CD8-positive, alpha-beta memory T cell (primary cell): ENCODE measurements at places on chromosomes 4 and X. TPM values are rescaled to one million over a fixed set of nuclear protein-coding genes. Genes with fewer than 3 reads are reported as not detected.

TMEM47 gene
- total RNA-seq: not detected

ANTXR2 gene
- 18.2 TPM for total RNA-seq

DGKK gene
- not detected for total RNA-seq

SERPINA7 gene
- total RNA-seq: not detected

- DNase-seq: no peak
- H3K4me3 ChIP-seq: no peak overlapping the region
- H3K36me3 ChIP-seq: no peaks in the 10 kb centered on the region
- H3K27me3 ChIP-seq: no peaks in the 10 kb centered on the region
Observed at GRCh38 chr4:91116861-91117260, 989.7 kb downstream of the CCSER1 start.

DNA sequence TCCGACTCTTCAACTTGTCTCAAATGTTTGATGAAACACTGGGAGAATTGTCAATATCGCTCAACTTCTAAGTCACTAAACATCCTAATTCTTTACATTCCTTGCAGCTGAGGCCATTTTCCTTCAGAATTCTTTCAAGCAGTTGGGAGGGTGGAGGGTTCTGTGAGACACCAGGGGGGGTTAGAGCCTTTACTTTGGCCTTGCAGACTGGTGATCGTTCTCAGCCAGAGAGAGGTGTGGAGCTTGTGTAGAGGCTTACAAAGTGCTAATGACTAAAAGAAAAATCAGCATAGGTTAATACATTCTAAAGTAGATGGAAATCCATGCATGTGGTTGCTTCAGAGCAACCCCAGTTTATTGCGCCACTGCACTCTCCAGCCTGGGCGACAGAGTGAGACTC is 21.3 kb upstream of the SOX3 start:
- H3K36me3 ChIP-seq: no peaks in the 10 kb centered on the region
- H3K4me1 ChIP-seq: no peaks in the 10 kb centered on the region
- no peaks in the 10 kb centered on the region for H3K27me3 ChIP-seq
- H3K4me3 ChIP-seq: no peak overlapping the region
- H3K27ac ChIP-seq: no peak overlapping the region

GRCh38 chr4:101670897-101671296 is 119.6 kb upstream of the BANK1 start:
- no peak overlapping the region for H3K4me3 ChIP-seq
- H3K27ac ChIP-seq: no peak overlapping the region
- H3K4me1 ChIP-seq: no peaks in the 10 kb centered on the region
- no peaks in the 10 kb centered on the region for H3K27me3 ChIP-seq

DNA sequence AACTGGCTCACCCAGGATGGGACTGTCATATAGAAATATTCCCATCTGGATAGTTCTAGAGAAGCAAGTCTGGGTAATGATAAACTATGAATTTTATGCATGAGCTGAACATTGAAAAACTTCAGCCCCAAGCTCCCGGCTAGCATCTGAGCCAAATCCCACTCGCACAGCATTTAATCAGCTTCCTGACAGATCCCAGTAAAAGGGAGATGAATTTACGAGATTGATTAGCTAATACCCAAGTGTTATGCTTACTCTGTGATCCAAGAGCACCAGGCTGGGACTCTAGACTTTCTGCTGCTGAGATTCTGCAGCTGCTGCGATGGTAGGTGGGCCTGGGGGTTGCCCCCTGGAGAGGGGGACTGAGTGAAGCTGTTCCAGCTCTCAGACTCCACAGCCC is 28.0 kb downstream of the FRMPD3 start:
- no peak overlapping the region for H3K27ac ChIP-seq
- H3K4me3 ChIP-seq: no peak overlapping the region
- no peaks in the 10 kb centered on the region for H3K27me3 ChIP-seq
- no peak for DNase-seq

DNA sequence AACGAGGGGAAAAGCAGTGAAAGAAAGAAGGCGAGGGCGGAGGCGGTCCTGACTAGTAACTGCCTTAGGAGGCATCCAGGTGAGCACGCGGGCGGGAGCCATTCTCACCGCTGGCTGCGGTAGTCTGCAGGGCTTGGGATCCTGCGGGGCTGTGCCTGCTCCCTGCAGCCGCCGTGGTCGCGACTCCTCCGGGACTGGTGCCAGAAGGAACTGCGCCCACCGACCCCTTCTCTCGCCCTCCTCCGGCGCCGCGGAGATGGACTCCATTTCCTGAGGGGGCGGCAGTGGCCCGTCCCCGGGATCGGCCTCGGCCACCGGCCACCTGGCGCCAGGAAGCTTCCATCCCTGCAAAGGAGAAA is 543 bp downstream of the NFXL1 start:
- peak overlapping the region; percentile 91 for H3K27ac ChIP-seq
- H3K27me3 ChIP-seq: no peaks in the 10 kb centered on the region
- peak overlapping the region; percentile 95 for H3K4me3 ChIP-seq
- H3K4me1 ChIP-seq: peaks cover 13% of the 10 kb centered on the region

DNA sequence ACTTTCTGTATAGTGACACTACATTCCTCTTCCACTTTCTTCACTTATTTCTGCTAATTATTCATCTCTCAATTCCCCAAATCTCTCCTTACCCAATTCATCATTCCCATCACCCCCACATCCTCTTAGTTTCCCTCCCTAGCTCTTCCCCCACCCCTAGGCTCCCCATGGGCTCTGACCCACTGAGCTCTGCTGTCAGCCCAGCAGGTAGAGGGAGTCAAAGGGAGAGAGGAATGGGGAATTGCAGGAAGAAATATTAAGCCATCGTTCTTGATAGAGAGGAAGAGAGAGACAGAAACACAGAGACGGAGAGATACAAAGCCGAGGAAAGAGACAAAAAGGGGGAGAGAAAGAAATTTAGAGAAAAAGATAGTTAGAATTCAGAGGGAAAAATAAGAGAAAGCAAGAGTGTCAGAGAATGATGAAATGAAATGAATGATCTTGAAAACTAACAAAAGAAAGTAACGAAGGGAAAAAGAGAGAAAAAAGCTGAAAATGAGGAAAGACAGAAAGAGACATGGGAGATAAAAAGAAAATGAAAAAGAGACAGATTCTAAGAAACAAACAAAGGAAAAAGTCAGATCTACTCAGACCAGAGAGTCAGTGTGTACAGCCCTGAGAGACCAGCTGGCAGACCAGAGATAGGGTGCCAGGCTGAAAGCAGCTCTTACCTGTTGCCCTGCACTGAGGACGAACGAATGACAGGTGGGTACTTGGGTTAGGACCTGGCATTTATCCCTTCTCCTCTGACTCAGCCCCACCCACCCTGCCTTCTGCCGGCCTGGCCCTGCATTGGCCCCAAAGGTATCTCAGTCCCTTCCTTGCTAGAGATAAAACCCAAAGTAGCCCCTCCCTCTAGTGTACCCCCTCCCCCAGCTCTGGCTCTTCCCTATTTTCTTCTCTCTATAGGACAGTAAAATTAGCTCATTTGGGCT is at the start of gene ALAS2:
ALAS2 (minus strand) TSS at position 707 of the 935 bp plus-strand sequence. CDS start 4,977 bp downstream, outside the sequence.
- DNase-seq: no peak
- no peak within 1 kb of the TSS for H3K4me3 ChIP-seq
- no peaks in the 10 kb centered on the region for H3K27me3 ChIP-seq
- H3K36me3 ChIP-seq: no peaks in the 10 kb centered on the region

DNA sequence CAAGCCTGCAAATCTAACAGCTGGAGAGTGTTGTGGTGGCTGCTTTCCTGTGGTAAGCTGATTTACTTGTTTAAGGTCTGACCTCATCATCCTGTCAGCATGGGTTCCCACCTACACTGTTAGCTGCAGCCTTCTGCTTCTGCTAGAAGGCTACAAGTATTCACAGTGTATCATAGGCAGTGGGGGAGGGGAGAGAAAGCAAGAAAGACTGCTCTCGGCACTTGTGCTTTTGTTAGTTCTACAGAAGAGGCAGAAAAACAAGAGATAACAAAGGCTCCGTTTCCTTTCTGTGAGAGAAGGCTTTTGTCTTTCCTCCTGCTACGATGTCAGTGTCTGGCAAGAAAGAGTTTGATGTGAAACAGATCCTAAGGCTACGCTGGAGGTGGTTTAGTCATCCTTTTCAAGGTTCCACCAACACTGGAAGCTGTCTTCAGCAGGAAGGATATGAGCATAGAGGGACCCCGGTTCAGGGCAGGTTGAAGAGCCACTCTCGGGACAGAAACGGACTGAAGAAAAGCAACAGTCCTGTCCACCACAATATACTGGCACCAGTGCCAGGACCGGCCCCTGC is at the start of gene KLHL4:
KLHL4 (plus strand) TSS at position 232 of the 571 bp plus-strand sequence; CDS start at position 324, 92 bp downstream.
- no peak within 1 kb of the TSS for H3K27ac ChIP-seq
- no peak within 1 kb of the TSS for H3K4me3 ChIP-seq
- H3K4me1 ChIP-seq: no peaks in the 10 kb centered on the region
- no peaks in the 10 kb centered on the region for H3K27me3 ChIP-seq
- no peak for DNase-seq
- no peaks in the 10 kb centered on the region for H3K36me3 ChIP-seq
